ENCODE measurements at places on chromosomes 16 and 17.
A peak's percentile ranks its signal among the peaks of the same experiment; 100 is the strongest.

- DNase-seq: no peak
Observed at GRCh38 chr16:68985855-68986254, 119.6 kb upstream of the HAS3 start.

GRCh38 chr16:78509965-78510364 is 410.5 kb downstream of the WWOX start:
- no peak for DNase-seq

GRCh38 chr17:72135546-72136325 is 14.9 kb downstream of the SOX9 start:
- no peak for DNase-seq

- DNase-seq: no peak
Observed at GRCh38 chr16:83630979-83631378, 176.8 kb upstream of the HSBP1 start.

DNA sequence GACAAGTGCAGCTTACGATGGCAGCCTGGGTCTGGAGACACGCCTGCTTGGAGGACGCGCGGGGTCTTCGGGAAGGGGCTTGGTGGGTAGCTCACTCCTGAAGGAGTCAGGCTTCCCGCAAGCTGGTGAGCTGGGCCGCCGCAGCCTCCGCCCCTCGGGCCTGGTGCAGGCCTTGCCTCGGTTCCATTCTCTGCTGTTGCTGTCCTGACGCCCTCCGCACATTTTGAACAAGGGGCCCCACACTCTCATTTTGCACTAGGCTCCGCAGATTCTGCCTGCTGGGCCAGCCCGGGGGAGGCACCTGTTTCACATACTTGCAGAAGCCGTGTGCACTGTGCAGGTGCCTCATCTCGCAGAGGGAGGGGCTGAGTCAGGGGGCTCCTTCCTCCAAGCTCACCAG is 31.9 kb upstream of the CBX4 start:
- DNase-seq: no peak

DNA sequence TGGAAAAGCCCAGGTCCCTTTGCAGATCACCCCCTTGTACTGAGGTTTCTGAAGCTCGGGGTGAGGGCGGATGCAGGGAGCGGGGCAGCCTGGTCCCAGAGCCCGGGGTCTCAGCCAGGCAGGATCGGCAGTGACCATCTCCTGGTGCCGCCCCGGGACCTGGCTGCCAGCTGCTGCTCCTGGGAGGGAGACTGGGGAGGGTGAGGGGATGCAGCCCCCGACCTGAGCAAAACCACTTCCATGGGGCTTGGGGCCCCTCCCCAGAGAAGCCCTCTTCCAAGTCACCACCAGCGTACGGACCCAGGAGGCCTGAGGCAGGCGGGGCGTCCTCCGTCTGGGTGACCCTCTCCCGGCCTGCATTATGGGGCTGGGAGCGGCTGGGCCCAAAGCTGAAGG is 14.8 kb downstream of the CD7 start:
- DNase-seq: no peak

DNA sequence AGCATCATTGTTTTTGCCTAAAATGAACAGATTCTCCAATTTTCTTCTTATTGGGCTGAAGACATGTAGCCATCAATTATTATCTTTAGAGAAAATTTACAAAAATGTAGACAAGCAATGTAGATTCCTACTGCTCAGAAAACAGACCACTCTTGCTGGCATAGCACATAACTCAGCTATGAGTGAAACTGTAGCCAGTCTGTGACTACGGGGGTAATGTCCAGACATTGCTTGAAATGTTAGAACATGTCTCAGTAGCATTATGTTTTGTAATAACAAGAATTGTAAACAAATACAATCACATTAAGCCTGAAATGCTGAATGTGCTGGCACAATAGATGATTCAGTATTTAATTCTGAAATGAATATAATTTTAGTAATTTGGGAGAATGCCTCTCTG is 265.7 kb upstream of the KCNJ16 start:
- DNase-seq: no peak

DNA sequence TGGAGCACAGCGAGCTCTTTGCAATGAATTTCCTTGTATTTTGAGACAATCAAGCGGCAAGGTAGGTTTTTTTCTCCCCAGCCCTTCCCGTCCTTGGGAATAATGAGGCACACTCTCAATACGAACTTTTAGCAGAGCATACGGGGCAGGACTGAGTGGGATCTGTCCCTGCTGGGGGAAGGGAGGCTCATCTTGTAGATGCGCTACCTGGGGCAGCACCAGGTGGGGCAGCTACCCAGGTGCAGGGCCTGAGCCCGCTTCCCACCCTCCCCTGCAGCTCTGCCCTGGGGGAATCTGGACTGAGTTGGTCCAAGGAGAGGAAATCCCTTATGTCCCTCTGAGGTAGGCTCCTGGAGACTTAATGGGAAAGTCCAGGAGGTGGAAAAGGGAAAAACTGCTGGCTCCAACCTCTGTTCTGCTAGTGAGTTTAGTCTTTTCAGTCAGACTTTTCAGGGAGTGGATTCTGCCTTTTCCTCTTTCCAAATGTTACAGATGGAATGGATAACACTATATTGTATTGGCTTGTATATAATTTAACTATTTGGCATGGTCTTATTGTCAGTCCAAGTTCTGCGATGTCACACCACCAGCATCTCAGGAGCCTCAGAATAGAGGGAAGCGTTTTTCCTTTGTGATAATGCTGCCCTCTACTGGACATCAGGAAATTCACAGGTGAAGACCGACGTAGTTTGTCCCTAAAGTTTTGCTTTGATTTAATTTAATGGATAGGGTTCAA is 9.6 kb upstream of the CES1 start:
- DNase-seq: peak; percentile 48

DNA sequence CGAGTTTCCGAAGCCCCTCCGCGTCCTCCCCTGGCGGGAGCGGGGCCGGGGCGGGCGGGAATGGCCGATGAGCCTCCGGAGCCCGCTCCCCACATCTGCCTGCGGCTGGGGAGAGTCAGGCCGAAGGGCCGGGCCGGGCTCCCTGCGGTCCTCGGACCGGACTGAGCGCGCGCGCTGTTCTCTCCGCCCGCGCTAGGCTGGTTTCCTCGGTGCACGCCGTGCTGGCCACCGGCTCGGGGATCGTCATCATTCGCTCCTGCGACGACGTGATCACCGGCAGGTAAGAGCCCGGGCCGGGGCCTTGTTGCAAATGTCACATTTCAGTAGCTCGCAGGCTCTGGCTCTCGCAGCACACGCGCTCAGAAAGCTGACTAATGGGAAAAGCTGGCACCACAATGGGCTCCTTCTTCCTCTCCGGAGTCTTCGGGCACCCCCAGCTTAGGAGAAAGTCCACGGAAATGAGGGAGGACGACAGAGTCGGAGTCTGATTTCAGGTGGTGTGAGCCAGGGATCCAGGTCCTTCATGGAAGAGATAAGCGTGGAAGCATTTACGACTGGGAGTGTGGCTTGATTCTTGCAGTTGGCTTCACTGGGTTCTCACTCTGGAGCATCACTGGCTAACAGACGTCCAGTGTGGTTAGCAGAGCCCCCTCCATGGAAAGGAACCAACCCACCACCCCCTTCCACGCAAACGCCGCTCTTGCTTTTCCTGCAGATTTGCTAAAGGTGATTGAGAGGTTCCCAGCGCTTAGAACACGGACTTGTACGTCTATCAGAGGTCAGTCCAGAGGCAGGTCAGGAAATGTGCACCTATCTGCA is 715 bp downstream of the TLCD3A start:
- peak; percentile 55 for DNase-seq

- DNase-seq: peak; percentile 94
Observed at GRCh38 chr16:3112058-3112880, at the start of gene ZNF205. TSS of gene ZNF205 (plus strand) at chr16:3112586. CDS start at chr16:3113431, 845 bp downstream.

DNA sequence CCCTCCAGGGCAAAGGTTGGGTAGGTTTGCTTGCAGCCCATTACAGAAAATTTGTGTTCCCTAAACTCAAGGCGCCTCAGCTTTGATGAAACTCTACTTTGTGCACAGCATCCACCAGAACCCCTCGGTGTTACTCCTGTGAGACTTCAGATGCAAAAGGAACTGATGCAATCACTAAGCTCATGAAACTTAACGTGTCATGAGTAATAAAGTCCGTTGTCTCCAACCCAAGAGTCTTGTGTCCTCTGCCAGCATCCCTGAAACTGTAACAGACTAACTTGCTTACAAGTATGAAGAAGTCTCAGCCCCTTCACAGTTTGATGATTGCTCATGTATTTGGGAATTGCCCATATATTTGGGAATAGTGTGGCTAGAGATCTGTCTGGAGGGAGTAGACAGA is 74.8 kb upstream of the MARCHF10 start:
- DNase-seq: no peak

DNA sequence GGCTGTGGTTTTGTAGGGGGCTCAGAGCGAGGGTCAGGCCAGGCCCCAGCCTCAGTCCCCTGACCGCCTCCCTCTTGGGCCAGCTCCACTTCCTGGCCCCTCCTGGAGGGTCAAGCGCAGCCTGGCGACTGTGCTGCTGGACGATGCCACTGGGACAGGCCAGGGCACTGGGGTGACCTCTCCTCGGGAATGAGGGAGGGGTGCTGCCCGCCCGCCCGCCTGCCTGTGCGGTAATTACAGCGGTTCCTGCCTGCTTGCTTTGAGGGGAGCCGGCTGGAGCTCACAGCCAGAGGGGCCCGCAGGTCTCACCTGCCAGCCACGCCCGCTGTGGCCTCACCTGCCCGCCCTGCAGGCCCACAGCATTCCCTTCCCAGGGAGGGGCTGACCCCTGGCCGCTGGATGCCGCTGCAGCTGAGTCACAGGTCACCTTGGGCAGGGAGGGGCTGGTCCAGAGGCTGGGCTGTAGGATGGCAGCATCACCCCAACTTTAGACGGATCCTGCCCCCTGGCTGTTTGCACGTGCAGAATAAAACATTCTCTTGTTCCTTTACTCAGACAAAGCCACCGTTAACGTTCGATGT is 76.7 kb upstream of the CBX4 start:
- peak; percentile 61 for DNase-seq

DNA sequence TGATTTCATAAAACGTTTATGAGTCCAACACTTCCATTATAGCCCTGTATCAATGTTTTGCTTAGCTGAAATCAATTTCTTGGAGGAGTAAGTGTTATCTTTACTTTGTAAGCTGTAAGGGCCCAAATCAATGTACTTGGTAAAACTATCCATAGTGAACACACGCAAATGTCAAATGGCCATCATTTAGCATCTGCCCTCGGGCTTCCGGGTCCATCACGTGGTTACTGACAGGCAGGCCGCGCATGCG is 687 bp upstream of the NARF start:
- no peak for DNase-seq

- no peak for DNase-seq
Observed at GRCh38 chr16:6827931-6828330, 504.7 kb upstream of the RBFOX1 start.

DNA sequence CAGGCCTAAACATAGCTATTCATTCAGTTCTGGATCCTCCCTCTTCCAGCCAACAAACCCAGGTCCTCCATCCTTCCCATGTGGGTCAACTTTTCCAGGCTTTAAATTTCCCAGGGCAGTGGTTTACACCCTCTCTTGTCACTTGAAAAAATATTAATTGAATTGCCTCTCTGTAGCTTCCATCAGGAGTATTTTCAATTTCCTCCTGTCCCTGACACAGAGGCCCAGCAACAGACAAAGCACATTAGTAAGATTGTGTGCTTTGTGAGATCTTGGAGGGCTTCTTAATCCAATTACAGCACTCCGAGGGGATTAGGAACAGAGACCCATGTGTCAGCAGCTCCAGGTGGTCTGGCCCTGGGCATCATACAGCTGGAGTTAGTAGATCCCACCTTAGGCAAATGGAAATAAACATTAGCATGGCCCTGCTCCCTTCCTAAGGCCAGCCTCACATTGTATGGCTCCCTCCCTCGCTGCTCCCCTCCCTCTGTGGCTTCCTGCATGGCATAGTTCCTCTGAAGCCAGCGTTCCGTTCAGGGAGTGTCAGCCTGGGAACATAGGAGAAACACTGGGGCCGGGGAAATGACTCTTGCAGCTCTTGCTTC is 132.7 kb upstream of the HSBP1 start:
- no peak for DNase-seq

DNA sequence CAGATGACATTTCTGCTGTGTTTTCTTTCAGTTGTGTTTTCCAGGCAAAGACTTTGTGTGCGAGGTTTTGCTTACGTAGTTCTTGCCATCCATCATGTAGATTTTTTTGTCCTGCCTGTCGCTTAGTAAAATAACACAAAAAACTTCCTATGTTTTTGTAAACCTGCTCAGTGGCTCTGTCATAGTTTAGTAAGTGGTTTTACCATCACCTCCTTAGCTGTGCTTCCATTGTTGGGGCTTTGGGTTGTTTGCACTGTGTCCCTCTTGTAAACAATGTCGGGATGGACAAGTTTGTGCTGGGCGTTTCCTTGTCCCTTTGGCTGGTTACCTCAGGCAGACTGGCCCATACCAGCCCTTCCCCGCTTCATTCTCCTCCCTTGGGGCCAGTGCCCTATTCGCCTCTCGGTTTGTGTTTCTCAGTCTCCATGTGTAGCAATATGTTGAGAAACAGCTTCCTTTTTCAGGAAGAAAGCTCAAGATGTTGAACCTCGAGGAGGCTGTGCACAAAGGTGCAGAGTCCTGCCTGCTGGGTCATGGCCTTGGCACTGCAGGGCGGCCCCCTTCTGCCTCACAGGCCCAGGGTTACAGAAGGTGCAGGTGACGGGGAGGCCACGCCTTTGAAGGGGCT is 74.6 kb downstream of the KSR1 start:
- peak; percentile 62 for DNase-seq

- no peak for DNase-seq
Observed at GRCh38 chr17:54348234-54348633, 525.5 kb downstream of the KIF2B start.

GRCh38 chr17:78893684-78894083 is 9.3 kb downstream of the CEP295NL start:
- no peak for DNase-seq
